Hindlimb muscle (tissue), 1 donor: ENCODE measurements at places on chromosomes 1 and 21.
A peak's percentile ranks its signal among the peaks of the same experiment; 100 is the strongest.

GRCh38 chr1:3922201-3922725, 22.2 kb upstream of the C1orf174 start:
- DNase-seq: no peak

DNA sequence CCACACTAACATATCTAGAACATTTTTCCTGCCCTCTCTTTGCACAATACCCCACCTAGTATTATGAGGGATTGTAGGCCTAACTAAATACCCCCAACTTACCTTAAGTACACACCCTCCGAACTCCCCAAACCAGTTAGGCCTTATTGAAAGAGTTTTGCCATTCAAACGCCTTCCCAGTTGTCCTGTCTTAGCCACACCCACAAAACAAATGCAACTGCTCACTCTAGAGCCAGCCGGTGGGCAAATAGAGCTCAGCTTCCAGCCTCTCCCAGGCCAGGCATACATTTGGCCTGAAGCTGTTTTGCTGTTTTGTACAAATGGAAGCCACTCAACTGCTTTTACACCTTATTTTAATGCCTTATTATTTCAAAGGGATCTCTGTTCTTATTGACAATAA, 224.2 kb upstream of the RUNX1 start:
- no peak for DNase-seq

DNA sequence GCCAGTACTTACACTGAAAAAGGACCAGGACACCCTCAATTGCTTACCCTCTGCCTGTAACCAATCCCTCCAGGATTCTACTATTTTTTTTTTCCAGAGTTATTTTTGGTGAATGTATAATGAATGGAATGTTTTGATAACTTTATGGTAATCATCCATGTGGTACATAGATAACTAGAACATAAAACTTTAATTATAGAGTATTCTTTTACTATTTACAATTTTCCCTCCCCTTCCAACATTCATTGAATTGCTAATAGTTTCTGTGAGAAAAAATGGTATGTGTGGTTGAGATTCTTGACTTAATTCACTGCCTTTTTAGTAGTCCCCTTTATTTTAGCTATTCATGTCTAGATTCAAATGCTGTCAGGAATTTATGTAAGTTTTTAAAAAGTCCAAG, 164.6 kb downstream of the CYYR1 start:
- no peak for DNase-seq

DNA sequence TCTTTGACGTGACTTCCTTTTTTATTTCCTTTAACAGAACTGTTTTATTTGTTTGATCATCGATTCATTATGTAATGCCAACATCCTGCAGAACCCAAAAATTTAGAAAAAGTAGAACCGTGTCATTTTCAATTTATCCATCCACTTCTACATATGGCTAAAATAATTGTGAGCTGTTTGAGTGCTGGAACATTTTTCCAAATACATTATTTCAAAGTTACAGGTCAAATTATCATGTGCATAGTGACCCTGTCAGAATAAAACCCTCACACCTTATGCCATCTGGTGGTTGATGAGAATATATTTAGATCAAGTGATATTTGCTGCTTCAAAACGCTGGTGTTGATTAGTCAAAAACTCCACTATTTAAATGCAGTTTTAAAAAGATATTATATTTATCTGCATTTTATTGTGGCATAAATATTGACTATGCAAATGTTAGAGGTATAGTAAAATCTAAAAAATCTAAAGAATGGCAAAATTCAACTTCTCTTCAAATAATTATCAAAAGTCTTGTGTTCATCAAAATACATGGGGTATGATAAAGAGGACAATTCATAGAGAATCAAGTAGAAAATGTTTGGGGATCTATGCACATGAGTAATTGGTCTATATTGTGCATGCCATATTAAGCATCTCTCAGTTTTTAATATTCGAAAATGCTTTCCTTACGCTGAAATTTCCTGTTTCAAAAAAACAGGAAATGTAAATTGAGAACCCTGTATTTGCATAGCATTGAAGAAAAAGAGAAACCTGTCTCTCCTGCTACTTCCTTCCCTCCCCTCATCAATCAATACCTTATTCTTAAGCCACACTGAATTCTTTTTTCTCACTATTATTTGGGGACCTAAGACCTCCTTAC, 39.7 kb downstream of the UBE2U start:
- peak; percentile 27 for DNase-seq

DNA sequence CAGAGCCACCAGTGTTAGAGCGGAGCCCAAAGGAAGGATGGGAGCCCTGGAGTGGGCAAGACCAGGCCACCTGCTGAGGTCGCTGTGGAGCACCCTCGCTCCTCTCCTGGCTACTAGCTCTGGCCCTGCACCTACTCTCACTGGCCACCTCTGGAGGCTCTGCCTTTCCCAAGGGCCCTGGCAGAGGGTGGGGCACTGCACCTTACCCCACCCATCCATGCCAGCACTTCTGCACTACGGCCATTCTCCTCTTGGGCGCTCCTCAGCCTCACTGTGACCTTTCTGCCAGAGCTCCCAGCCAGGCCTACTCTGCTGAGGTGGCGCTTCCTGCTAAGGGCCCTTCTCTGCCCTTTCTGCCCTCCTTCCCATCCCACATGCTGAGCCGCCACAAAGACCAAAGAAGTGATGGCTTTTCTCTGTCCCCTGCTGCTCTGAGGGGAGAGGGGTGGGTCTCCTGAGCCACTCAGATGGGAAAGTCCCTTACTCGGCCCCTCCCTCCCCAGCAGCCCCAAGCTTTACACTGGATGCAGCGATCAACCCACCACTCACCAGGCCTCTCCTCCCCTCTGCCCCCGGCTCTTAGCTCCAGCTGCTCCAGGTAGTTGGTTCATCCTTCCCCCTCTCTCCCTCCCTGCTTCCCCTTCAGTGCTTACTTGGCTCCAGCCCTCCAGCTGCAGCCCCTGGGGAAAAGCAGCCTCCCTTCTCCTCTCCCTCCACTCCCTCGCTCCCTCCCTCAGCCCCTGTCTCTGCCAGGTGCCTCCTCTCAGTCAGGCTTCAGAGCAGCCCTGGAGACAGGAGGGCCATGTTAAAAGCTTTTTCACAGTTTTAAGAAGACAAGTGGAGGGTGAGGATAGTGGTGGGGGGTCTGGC, 14.8 kb upstream of the TMEM222 start:
- no peak for DNase-seq

DNA sequence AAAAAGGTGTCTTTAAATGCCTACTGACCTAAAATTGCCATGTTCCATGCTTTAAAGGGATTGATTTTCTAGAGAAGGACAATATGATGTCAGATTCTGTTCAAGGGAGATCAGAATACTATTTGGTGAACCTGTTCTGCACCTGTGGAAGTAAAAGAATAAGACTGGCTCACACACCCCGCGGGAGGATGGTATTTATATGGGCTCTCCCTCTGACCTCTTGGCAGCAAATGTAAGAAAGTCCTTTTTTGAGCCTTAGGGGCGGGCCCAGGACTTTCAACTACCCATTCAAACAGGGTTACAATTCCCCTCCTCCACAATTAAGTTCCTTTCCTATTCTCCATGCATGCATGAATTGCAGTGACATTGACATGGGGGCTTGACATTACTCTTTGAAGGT, 42.1 kb downstream of the WASF2 start:
- DNase-seq: no peak

DNA sequence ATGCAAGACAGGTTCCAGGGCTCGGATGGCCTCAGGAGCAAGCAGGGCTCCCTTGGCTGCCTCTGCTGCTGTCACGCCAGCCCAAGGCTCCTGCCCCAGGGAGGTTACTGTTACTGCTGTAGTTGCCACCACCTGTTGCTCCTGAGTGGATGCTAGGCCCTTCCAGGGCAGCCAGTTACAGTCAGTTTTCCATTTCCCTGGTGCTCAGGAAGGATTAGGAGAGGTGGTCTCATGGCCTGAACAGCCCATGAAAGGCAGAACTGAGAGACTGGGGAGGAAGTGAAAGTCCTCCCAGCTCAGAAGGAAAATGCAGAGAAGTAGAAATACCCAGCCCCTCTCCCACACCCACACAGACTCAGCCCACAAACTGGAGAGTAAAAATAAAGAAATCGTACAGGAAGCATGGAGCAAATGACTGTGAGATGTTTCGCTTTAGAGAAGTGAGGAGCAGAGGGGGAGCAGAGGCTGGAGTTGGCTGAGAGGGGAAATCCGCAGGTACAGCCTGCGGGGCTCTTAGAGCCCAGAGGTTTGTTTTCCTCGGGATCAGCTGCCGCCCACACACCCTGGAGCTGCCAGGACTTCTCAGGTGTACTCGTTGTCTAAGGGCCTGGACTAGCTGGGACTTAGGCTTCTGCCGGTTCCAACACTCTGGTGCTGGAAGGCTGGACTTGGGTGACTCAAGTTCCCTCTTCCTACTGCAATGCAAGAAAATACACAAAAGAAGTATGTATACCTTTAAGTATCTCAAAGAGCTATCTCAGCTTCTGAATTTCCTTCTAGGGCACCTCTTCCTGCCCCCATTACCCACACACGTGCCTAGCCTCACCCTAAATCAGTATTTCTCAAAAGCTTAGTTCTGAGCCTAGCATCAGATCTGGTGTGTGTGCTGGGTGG, 2.3 kb downstream of the IL6R start:
- DNase-seq: no peak

- no peak for DNase-seq
Measured at GRCh38 chr1:116945421-116945820, 35.7 kb downstream of the PTGFRN start.

- DNase-seq: no peak
Measured at GRCh38 chr1:53467391-53467790, 8.2 kb downstream of the DMRTB1 start.

DNA sequence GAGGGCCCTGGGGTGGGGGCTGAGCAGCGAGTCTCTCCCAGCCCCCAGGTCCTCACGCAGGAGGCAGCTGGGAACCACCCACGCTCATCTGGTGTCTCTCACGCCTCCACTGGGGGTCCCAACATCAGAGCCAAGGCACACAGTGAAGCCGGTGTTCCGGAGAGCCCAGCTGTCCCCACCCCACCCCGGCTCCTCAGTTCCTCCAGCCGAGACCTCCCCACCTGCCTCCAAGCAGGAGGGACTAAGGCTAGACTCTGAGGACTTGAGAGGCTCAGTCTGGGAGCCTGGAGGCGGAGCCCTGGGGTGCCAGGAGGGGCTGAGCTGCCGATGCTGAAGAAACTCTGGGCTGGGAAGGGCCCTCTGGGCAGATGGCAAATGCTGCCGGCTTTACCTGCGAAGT, 1.6 kb upstream of the HPCA start:
- DNase-seq: no peak

- no peak for DNase-seq
Measured at GRCh38 chr1:6462412-6463119, 3.4 kb downstream of the TNFRSF25 start.

GRCh38 chr21:40719615-40720014, 127.3 kb downstream of the DSCAM start:
- no peak for DNase-seq

DNA sequence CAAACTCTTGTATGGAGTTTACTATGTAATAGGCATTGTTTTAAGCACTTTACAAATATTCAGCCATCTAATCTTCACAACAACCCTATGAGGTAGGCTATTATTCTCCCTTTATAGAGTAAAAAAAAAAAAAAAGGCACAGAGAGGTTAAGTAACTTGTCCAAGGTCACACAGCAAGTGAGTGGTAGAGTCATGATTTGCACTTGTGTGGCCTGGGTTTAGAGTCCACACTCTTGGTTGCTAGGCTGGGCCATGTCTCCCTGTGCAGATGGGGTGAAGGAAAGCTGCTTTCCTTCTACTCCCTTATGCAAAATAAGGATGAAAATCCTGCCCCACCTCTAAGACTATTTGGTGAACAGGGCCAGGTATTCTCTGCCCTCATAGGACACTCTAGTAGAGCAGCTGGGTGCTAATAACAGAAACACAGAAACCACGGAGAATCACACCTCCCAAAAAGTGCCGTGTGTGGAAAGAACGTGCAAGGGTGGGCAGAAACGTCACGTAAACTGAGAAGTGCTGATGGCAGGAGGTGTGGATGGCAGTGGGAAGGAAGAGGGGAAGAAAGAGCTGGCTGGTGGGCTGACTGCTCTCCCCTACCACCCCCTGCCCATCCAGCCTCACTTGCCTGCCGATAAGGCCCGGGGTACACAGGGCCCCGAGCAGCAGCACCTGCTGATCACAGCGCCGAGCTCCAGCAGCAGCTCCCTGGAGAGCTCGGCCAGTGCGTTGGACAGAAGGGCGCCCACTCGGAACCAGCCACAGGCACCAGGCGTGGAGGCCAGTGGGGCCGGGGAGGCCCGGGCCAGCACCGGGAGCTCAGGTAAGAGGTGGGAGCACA, 28.3 kb upstream of the VPS13D start:
- DNase-seq: no peak

DNA sequence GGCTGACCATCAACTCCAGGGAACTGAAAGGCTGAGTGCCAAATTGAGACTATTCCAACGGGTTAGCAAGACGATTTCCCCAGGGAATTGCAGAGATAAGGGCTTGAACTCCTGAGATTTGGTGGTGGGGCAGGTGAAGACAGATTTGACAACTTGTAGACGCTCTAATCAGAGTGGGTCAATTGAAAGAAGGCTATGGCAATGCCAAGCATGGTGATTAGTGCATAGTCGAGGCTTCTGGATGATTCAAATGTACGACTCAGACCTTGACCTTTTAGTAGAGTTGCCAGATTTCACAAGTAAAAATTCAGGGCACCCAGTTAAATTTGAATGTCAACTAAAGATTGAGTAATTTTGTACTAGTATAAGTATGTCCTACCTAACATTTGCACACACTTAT, 302.1 kb upstream of the SPAG17 start:
- no peak for DNase-seq

DNA sequence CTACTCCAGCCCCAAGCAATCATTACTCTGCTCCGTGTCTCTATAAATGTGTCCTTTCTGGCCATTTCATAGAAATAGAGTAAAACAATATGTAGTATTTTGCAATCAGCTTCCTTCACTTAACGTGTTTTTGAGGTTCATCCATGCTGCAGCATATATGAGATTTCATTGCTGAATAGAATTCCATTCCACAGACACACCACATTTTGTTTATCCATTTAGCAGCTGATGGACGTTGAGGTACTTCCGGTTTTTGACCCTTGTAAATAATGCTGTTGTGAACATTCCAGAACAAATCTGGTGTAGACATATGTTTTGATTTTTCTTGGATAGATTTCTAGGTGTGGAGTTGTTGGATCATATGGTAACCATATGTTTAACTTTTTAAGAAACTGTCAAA, 30.7 kb downstream of the ADAM30 start:
- DNase-seq: no peak

DNA sequence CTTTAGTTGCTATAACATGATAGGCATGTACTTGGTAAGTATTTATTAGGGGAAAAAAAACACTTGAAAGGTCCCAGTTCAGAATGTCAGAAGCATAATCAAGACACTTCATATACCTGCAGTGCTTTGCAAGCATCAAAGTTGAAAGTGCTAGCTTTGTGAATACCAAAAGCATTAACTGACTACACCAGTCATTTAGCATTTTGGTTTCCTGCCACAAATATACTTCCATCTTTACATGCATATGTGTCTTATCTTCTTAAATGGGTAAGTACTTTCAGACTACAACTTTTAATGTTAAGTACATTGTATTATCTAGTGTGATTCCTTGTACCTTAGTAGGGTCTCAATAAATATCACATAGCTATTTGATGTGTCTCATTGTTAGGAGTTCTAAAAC, 43.7 kb downstream of the AKT3 start:
- no peak for DNase-seq
